Mesenteric fat pad (tissue), 1 donor: ENCODE measurements at places on chromosomes 4 and X. TPM values are rescaled to one million over a fixed set of nuclear protein-coding genes. Genes with fewer than 3 reads are reported as not detected.

- no peak for DNase-seq
Observed at GRCh38 chrX:35115205-35115604, 172.6 kb downstream of the FAM47B start.

DNA sequence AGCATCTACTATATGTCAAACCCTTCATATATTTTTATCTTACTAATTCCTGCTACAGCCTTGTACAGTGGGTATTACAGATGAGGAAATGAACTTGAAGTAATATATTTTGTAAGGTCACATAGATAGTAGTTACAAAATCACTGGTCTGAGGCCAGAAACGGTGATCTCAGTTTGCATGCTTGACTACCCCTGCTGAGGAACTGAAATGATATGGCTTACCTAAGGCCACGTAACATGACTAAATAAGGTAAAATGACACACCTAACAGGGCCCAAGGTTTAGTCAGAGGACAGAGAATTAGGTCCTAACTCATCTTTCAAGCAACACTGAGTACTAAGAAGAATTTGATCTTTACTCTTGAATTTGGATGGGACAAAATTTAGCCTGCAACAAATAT, 1.5 kb upstream of the COMMD8 start:
- DNase-seq = no peak

GRCh38 chr4:166277401-166277800, 404.4 kb downstream of the TLL1 start:
- no peak for DNase-seq

DNA sequence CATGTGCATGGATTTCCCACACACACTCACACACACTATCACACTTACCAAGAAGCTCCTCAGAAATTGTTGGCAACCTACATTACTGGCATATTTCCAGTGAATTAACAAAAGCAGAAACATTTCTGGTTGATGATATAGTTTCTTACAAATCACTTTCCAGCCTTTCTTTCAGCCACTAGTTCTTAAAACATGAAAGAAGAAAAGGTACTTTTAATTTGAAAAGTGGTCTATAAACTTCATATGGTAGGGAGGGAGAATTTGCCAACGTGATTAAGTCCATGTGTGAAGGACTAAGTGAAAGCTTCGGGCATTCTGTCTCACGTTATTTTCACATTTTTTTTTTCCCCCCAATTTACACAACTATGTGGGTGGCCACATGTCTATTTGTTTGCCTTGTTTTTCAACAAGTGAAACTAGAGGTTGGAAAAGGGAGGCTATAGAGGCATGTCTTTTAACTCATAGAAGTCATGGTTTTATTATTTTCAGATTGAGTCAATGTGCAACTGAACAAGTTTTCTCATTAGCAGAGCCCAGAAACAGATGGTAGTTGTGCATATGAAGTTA, 832.1 kb upstream of the INTU start:
- DNase-seq = no peak

DNA sequence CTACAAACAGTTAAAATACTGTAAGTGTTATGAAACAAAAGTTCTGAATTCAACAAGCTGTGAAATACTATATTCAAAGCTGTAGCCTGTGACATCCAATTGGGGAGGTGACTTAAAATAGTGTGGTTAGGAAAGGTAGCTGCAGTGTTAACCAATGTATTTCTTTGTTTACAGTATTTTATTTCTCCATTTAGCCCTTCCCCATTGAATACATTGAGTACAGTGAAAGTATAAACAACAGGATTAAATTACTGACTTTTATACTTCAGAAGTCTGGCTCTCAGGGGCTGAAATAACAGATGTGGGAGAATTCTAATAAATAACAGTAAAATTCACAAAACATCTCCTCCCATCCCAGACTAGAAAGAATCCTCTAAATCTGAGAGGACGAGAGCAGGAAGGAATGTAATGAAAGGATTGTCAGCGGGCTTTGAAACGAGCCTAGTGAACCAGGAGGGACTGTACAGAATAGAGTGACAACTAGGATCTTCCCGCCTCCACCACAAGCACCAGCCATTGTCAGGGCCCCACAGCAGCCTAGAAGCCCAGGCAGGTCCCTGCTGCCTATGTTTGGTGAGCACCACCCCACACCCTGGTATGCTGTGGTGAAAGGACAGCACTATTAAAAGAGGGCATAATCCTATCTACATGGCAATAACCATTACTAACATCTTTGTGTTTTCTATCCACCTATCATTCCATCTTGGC, 73.7 kb downstream of the SPCS3 start:
- DNase-seq = no peak

GRCh38 chr4:3599951-3600350, 67.7 kb upstream of the LRPAP1 start:
- DNase-seq = peak; percentile 72

GRCh38 chr4:40897557-40898203, 147.9 kb downstream of the NSUN7 start:
- peak; percentile 89 for DNase-seq

DNA sequence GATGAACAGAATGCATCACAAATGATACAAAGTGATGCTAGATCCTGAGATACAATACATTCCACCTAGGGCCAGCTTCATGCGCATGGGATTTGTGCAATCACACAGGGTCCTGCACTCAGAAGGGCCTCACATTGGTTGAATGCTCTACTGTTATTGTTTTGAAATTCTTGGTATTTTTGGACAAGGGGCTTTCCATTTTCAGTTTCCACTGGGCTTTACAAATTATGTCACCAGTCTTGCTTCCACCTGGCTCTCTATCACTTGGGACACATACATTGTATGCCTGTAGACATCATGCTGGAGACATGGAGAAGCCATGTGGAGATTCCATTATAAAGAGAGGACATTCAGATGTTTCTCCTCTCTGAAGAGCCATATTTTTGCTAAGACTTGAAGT, 155.8 kb downstream of the NAA11 start:
- DNase-seq = no peak

- no peak for DNase-seq
Observed at GRCh38 chrX:47198026-47198686, 4.5 kb downstream of the UBA1 start.

DNA sequence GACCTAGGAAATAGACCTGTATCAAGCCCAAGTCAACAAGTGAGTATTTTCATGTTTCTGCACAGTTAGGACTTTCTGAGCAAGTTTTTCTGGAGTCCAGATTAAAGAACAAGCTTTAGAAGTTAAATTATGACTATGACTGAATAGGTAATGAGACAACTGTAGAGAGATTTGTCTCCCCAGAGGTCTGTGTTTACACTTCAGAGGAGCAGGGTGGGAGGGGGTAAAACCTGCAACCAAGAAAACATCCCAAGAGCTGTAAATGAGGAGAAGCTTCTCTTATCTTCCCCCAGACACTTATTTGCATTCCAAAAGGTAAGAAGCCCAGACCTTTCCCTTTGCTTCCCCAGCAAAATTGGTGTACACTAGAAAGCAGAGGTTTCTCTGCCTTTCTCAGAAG, 22.1 kb upstream of the CEP135 start:
- no peak for DNase-seq

DNA sequence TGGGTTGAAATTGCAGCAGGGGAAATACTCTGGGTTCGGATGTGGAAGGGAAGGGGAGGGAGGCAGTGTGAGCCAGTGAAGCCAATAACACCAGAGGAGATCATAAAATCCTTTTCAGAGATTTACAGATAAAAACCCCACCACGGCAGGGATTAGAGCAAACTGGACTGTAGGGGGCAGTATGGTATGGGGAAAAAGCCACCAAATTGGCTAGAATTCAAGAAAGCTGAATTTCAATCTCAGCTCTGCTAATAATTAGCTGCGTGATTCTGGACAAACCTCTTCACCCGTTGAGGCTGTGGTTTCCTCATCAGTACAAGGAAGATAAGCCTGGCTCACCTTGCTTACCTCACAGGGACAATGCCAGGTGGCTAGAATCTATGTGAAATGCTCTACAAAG, 108.1 kb downstream of the ATG4A start:
- no peak for DNase-seq

DNA sequence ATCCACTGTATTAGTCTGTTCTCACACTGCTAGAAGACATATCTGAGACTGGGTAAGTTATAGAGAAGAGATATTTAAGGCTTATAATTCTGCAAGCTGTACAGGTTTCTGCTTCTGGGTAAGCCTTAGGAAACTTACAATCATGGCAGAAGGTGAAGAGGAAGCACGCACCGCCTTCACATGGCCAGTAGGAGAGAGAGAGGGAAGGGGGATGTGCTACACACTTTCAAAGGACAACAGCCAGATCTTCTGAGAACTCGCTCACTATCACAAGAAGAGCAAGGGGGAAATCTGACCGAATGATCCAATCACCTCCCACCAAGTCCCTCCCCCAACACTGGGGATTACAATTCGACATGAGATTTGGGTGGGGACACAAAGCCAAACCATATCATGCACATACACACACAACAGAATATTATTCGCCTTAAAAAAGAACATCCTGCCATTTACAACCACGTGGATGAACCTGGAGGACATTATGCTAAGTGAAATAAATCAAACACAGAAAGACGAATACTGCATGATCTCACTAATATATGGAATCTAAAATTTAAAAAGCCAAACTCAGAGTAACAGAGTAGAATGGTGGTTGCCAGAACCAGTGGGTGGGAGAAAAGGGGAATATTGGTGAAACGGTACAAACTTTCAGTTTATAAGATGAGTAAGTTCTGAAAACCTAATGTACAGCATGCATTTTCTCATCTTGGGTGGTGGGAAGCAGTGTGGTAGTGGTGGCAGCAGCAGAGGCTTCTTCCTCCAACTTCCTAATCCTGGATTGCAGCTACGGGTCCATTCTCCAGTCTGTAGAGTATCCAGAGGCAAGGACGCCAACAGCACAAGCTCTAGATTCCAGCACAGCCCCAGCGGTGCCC, 12.8 kb downstream of the FRYL start:
- no peak for DNase-seq

DNA sequence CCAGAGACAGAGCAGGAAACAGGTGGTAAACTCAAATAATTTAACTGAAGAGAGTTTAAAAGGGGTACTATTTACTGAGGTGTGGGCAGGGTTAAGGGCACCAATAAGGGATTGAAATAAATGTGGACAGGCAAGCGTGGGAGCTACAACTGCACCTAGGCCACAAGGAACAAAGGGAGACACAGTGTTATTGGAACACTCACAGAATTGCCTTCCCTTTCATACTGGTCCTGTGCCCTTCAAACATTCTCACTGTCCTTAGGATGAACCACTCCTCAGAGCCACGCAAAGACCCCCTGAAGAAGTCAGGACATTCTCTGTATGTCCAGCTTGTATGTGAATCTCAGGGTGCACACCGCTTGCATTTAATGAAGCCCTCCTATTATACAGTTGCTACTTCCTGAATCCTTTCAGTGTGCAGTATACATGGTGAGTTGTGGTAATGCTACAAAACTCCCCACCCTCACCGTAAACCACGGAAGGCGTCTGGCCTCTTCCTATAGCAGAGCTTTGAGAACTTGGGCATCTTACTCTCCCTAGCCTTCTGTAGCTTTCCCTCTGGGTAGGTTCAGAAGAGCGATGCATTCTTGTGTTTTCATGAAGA, 9.6 kb upstream of the MRPL1 start:
- DNase-seq = no peak

DNA sequence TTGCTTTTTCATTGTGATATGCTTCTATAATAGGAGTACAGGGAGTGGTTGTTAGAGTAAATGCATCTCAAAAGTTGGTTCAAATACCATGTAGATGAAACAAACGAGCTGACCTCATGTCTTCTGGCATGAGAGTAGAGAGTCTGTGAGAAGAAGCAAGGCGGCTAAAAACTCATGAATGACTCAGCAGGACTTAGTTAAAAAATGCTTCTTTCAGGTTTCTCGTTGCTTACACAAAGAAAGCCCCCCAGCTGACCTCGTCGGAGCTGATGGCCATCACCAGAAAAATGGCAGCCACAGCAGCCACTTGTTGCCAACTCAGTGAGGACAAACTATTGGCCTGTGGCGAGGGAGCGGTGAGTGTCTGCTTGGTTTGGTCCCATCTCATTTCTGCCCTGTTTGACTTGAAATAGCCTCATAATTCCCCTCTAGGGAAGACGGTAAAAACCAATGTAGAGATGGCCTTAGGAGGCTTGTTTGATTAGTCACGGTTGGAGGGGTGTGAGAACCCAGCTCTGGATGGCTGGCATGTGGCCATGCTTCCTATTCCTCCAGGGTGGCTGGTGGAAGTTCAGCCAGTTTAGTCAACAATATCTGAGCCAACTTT, 14.5 kb downstream of the AFP start:
- no peak for DNase-seq

DNA sequence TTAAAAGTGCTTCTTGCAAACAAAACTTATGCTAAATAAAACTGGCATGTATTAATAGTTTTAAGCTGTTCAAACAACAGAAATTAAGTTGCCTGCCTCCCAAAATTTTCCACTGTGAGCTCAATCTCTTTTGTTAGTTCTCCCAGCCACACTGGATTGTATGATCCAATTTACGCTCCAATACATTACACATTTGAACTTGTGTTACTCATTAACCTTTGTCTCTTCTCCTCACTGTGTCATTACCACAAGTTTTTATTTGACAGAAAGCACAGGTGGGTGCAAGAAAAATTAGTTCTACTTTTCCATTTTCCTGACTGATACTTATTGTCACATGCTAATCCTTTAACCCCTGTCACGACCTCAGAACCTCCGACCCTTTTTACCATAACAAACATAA, 55.5 kb downstream of the SHISA3 start:
- DNase-seq = no peak

GRCh38 chr4:41143311-41144039, 70.9 kb downstream of the APBB2 start:
- DNase-seq = no peak

GRCh38 chr4:168241953-168242352, 76.6 kb downstream of the DDX60 start:
- no peak for DNase-seq

DNA sequence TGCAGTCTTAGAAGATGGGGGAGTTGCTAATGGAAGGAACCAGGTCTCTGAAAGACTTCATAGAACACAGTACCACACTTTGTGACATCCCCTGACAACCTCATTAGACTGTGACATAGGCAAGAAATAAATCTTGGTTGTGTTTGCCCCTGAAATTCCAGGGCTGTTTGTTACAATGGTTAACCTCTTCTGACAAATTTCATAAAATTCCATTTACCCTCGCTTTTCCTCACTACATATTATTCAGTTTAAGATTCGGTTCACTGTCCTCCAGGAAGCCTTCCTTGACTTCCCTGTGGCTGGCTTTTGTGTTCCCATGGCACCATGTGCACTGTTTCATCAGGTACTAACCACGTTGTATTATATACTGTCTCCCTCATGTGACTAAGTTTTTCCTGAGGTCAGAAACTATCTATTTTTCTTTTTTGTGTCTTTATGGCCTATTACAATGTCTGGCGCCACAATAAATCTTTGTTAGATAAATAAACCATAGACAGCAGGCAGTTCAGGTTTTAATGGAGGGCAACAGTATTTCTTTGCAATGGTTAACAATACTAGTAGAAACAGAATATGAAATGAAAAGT, 54.2 kb downstream of the ATXN3L start:
- no peak for DNase-seq

GRCh38 chr4:94507281-94507680, 55.5 kb downstream of the PDLIM5 start:
- DNase-seq = no peak

PF4V1 gene
- not detected for total RNA-seq

ZRSR2 gene
- total RNA-seq = 9.9 TPM

SPIN2A gene
- 1.3 TPM for total RNA-seq

CFP gene
- 11.8 TPM for total RNA-seq
